ENCODE measurements at places on chromosomes 5 and 9.

DNA sequence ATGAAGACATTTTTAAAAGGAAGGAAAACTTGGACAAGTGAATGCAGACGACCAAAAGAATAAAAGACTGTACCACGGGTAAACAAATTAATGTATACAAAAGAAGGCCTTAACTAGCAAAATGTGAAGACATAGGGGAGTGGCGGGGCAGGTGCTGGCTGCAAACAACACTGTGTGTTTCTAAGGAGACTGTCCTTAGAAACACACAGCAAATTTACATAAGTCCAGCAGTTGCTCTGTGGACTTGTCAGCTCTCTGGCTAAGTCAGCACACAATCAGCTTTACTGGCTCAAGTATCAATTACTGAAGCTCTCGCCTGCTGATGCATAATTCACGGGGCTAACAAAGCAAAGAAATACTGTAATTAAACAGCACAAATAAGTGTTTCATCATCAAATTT, 24.8 kb downstream of the PTBP3 start:
- no peak for DNase-seq

GRCh38 chr5:135105105-135105484, 71.1 kb upstream of the PITX1 start:
- DNase-seq = no peak

DNA sequence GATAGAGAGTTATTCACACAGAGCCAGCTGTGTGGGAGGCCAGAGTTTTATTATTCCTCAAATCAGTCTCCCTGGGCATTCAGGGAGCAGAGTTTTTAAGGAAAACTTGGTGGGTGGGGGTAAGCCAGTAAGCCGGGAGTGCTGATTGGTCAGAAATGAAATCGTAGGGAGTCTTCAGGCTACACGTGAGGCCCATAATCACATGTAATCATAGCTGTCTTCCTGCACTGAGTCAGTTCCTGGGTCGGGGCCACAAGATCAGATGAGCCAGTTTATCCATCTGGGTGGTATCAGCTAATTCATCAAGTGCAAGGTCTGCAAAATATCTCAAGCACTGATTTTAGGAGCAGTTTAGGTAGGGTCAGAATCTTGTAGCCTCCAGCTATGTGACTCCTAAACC, 10.8 kb upstream of the TTC39B start:
- no peak for DNase-seq

- no peak for DNase-seq
These were observed 7.9 kb downstream of the CYSTM1 start for GRCh38 chr5:140182803-140183367.

GRCh38 chr5:107764976-107765804, 94.5 kb upstream of the EFNA5 start:
- DNase-seq = no peak

DNA sequence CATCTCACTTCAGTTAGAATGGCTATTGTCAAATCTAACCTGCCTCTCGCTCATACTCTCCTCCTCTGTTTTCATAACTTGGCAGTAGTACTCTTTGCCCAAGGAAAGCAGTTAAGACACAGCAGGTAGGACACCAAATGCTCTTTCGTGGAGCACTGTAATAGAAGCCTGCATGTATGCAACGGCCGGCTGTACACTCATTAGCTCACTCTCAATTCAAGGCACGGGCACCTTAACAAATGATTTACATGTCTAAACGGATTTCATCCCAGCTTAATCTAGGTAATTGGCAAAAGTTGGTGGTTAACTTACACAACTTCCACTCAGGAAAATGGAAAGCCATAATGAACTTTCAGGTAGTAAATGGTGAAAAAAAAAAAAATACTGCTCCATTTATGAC, 14.9 kb downstream of the DEPDC1B start:
- DNase-seq = no peak

DNA sequence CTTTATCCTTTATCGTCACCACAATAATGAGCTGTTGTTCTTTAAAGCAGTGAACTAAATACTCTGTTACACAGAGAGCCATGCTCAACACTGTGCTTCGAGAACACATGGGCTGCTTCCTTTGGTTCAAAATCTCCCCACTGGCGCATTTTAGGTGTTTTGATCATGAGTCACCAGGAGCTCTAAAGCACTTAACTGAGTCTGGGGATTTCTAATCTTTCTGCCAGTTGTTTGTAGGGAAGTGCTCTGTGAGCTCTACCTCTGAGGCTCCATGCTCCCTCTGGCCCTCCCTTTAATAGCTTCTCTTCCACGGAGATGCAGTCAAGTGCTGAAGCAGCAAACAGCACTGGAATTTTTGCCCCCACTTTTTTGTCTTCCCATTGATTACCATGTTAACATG, 17.0 kb downstream of the ERAP2 start:
- no peak for DNase-seq

DNA sequence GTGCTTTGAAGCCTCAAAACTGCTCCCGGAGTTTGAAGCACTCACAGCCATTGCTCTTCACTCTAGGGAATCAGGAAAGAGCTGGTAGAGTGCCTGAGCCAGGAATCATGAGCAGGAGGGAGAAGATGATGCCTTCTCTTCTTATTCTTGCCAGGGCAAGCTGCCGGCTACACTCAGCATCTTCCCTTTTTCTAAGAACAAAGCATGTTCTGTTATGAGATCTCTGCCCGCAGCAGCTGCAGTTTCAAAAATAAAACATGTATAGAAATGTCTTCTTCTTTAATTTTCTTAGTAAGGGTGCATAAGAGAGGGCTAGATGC, 57.9 kb upstream of the RICTOR start:
- no peak for DNase-seq

GRCh38 chr9:137716694-137717287, 98.0 kb downstream of the EHMT1 start:
- no peak for DNase-seq

GRCh38 chr5:61991866-61992265, 314.1 kb upstream of the KIF2A start:
- no peak for DNase-seq

GRCh38 chr9:97556036-97556720, 54.7 kb downstream of the TMOD1 start:
- no peak for DNase-seq

- no peak for DNase-seq
These were observed 559.1 kb upstream of the TRPC7 start for GRCh38 chr5:136924490-136924889.

DNA sequence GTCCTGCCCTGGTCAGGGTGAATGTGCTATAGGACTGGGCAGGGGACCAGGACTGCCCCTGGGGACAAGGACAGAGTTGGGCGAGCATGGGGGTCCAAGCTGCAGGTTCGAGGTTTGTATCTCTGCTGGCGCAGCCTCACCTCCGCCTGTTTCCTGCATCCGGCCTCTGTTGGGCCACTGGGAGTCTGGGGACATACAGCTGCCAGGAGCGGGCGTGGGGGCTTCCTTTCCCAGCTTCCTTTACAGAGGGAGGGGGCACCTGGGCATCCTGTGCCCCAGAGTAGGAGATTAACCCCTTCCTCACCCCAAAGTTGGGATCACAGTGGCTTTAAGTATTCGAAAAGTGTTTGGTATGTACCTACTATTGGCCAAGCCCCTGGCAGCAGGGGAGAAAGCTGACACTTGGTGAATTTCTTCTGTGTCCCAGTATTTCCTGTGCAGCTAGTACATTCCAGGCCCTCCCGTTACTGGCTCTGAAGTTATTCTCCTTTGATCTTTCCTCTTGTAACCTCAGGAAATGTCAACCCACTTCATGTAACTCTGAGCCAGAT, 19.0 kb downstream of the OLFML2A start:
- DNase-seq = no peak

GRCh38 chr9:4734150-4734549, 6.9 kb downstream of the AK3 start:
- DNase-seq = no peak

DNA sequence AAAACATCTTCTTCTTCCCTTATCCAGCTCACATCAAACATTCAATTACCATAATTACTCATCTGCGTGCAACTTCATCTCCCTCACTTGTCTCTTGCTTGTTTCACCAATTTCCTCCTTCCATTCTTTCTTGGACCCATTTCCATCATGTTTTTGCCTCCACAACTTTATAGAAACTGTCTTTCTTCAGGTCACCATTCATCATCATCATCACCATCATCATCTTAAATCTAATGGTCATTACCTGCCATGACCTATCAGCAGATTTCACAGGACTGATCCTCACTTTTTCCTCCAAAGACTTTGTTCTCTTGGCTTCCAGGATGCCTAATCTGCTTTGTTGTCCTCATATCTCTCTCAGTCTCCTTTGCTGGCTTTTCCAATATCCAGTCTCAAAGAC, 495.6 kb downstream of the DNAH5 start:
- DNase-seq = no peak

GRCh38 chr5:106691701-106692100, 979.0 kb downstream of the EFNA5 start:
- no peak for DNase-seq

DNA sequence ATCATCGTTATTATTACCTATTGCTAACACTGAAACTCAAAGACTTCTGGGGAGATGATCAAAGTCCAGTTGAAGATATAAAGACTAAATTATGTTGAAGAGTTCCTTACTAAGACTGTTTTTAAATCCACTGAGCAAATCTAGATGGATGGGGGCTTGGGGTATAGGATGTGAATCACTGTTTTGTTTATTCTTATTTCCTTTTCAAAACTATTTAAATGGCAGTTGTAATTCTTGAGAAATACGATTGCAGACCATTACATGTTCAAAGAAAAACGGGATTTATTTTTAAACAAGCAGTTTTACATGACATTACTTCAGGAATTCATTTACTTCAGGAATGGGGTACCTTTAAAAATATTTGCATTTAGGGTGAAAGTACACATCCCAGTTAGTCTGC, 4.3 kb downstream of the RASGRF2 start:
- no peak for DNase-seq

- no peak for DNase-seq
These were observed 25.7 kb downstream of the PUM3 start for GRCh38 chr9:2817999-2818803.

GRCh38 chr5:91266184-91266705, 116.9 kb downstream of the ARRDC3 start:
- no peak for DNase-seq

DNA sequence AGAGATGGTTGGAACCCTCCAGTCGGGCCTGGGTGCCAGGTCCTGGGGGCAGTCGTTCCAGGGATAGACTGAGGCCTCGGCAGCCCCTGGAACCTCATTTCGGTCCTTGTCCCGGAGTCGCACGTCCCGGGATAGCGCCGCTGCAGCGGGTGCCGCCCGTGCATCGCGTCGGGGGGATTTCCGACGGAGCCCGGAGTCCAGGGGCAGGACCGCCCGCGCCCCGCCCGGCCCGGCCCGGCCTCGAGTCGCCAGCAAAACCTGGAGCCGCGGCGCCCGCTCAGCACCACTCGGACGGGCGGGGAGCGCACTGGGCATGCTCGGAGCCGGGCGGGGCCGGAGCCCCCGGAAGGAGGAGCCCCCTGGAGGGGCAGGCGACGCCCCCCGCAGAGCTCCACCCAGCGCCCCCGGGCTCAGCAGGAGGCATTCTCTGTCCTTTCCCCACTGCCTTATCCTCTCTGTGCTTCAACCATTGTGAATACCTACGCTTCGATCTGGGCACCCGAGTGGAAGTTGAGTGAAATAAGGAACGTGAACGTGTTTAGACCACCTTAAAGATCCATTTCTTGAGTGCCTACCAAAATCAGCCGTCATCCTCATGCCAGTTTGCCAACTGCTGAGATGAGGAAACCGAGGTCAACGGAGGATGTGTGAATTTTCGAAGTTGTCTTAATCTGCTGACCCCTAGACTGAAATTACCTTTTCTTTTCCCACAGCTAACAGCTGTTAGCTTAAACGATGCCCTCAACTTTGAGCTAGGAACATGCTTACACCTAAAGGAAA, 1.7 kb upstream of the PTPN3 start:
- no peak for DNase-seq

DNA sequence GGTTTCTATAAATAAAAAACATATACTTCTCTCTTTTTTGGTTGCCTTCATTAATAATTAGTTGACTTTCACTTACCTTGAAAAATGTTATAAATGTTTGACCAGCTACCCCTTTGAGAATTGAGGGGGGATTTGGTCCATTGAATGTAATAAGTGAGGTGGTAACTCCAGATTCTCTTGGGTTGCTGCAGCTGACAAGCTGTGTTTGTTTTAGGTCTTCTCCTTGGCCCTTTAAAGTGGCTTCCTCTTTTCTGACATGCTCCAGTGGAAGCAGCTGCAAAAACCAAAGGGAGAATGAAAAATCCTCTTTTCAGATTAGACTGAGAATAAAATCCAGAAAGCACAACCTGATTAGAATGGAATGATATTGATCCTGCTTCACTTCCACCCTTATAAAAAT, 410.5 kb downstream of the TMEM38B start:
- DNase-seq = no peak

- DNase-seq = no peak
These were observed 130.8 kb downstream of the ZNF354C start for GRCh38 chr5:179190851-179191505.

GRCh38 chr5:79562351-79563246, 48.7 kb upstream of the HOMER1 start:
- no peak for DNase-seq

DNA sequence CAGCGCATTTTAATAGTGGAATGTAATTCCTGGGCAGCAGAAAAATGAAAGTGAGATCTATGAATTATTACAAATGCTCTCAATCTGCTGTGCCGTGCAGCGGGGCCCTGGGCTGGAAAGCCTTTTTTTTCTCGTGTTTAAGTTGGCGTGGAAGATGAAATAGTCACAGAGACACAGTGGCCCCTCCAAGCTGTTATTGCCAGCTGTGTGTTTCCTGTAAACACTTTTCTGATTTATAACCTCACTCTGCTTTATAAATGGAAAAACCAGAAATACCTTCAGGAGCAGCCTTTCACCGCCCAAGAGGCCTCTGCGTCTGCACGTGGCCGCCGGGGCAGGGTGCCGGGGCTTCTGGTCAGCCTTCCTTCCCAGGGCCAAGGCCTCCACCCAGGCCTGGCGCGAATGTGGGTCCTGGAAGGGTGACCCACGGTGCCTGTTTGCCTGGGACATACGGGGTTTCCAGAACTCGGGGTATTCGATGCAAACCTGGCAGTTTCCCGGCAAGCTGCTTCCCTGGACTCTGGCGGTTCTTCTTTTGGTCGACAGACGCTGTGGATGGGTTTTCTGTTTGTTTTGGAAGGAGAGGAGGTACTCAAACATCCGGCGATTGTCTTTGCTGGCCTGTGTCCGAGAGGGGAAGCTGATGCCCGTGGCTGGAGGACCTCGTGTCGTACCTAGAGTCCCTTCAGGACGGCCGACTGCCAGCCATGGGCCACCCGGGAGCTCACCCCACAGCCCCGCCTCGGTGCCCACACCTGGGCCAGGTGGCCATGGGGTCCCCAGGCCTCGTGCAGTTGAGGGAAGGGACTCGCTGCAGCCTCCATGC, 256.7 kb downstream of the PARP8 start:
- no peak for DNase-seq

GRCh38 chr5:90472783-90473395, 1.7 kb downstream of the MBLAC2 start:
- DNase-seq = no peak

GRCh38 chr9:106074006-106074405, 379.7 kb downstream of the TMEM38B start:
- no peak for DNase-seq
